AG04450 (cell line): ENCODE measurements at places on chromosomes 7 and 10. TPM values are rescaled to one million over a fixed set of nuclear protein-coding genes. Genes with fewer than 3 reads are reported as not detected.

ZPBP gene
- not detected in 2 replicates for polyA plus RNA-seq

PNLIP gene
- polyA plus RNA-seq, result not detected in 2 replicates

CALML3 gene
- not detected in 2 replicates for polyA plus RNA-seq

PRSS37 gene
- polyA plus RNA-seq, result not detected in 2 replicates

AKR1E2 gene
- polyA plus RNA-seq, result 1.3 and 1.4 TPM in 2 replicates

GRCh38 chr7:159033956-159034355, 110.7 kb downstream of the VIPR2 start:
- no peak for DNase-seq

DNA sequence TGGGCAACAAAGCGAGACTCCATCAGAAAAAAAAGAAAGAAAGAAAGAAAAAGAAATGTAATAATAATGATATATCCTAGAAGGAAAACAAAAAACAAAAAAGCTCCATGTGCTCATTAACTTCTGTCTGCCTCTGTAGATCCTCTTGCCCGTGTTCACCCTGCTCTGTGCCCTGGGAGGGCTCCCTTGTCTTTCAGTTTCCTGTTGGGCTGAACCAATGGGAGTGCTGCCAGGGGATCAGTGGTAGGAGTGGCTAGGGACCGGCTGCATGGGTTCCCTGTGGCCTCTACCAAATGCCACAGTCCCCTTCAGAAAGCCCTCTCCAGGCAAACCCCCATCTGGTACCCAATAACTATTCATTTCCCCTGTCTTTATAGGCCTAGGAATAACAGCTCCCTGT, 51.8 kb upstream of the PARD3 start:
- no peak for DNase-seq

DNA sequence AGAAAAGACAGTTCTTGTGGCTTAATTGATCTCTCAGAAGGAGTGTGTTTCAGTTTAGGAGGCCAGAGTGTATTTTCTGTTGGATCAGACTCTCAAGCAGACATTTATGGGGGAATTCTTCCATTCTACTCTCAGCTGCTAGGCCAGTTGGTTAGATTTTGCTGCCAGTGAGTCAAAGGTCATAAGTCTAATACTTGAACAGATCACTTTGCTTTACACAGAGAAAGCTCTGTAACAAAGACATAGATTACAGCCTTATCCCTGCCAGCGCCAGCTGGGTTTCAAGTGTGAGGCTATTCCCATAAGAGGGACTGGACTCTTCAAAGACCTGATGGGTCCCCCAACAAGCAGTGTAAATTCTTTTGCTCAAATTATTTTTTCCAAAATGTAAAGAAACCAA, 145.6 kb upstream of the SEMA3C start:
- DNase-seq, result no peak

DNA sequence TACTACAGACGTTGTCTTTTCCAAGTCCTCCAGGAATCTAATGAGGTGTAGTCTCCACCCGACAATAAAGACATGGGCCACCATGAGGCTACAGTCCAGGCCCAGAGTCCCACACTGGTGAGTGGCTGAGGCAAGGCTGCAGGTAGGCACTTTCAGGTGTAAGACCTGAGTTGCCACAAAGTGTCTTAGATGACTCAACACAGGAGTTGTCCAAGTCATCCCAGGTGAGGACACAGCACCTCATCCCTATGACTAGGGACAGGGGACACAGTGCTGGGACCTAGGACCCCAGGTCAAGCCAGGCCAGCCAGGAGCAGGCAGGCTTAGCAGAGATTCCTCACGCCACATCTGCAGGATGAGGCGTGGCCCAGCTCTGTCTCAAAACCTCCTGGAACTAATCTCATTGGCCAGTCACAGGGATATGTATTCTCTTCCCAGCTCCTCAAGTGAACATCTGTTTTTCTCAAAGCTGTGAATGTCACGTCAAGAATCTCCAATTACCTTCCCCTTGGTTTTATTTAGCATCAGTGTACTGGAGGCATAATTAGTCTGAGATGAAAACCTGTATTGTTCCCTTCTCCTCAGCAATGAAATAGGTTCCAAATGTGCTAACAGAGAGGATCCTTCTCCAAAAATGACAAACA, 254.6 kb downstream of the GRID1 start:
- DNase-seq, result no peak

DNA sequence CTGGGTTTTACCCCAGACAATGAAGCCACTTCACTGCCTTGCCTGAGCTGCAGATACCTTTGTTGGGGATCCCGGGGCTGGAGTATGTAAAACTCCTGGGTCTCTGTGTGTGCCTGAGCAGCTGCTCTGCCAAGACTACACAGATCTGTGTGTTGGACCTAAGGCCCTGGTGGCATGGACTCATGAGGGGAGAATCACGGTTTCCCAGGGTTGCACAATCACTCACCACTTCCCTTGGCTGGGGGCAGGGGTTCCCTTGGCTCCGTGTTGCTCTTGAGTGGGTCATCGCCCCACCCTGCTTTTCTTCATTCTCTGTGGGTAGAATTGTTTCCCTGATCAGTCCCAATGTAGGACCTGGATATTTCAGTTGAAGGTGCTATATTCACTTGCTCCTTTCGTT, 13.9 kb upstream of the TBATA start:
- DNase-seq, result no peak

- DNase-seq, result no peak
These were observed 47.1 kb downstream of the SLC35G1 start for GRCh38 chr10:93940881-93941280.

GRCh38 chr7:31284106-31284505, 56.4 kb downstream of the NEUROD6 start:
- DNase-seq, result no peak

DNA sequence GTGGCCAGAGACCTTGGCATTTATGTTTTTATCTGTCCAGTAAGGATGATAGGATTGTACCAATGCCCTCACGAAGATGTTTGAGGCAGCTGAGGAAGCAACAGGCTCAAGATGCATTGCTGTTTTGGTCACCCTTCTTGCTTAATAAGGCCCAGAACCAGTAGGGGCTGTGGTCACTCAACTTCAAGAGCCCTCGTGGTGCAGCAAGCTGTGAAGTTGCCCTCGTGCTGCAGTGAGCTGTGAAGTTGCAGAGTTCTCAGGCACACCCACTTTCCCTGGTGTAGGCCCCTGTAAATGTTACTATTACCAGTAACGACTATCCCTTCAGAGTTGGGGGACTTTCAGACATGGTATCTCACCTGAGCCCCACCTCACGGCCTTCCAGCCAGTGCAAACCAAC, 207.6 kb upstream of the LYZL1 start:
- no peak for DNase-seq

GRCh38 chr7:7922684-7923385, 45.8 kb upstream of the GLCCI1 start:
- DNase-seq, result no peak

DNA sequence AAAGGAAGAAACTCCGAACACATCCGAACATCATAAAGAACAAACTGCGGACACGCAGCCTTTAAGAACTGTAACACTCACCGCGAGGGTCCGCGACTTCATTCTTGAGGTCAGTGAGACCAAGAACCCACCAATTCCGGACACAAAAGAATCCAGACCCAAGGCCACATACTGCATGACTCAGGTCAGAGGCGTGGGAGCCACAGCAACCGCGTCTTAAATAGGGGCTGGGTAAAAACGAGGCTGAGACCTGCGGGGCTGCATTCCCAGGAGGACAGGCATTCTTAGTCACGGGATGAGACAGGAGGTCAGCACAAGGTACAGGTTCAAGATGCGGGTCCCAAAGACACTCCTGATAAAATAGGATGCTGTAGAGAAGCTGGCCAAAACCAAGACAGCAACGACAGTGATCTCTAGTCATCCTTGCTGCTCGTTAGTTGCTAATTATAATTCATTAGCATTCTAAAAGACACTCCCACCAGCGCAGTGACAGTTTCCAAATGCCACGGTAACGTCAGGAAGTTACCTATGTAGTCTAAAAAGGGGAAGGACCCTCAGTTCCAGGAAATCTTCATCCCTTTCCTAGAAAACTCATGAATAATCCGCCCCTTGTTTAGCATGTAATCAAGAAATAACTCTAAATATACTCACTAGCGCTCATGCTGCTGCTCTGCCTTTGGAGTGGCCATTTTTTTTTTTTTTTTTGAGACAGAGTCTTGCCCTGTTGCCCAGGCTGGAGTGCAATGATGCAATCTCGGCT, 19.3 kb downstream of the AP5Z1 start:
- no peak for DNase-seq

DNA sequence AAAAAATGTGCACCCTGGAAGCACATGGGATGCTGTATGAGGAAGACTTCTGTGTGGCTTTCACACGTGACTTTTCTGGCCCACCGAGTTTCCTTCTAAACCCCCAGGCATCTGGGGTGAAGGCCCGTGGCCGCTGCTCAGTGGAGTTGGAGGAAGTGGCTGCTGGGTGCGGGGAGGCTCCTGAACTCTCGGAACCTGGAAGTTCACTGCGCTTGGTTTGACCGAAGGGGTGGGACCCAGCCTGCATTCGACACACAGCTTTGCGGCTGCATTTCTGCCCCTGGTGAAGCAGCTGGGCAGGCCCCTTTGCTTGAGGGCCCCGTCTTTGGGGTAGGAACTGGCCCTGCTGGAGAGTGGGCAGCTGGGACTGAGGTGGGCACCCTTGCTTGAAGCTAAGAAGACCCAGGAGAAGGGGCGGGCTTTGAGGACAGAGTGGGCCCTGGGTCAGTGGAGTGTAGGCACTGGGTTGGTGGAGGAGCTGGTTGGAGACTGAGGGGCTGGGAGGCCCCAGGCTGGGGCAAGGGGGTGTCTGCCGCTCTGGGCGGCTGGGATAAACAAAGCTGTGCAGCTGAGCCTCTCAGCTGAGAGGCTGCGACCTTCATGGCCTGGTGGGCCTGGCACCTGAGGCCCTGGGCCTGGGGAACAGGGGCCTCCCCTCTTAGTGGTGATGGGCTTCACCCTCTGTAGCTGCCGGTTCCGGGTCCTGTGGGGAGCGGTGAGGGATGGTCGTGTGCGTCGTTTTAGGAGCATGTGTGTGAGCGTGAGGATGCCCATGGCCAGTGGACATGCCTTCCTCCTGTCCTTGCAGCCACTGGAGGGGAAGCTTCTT, 78.0 kb downstream of the INPP5A start:
- DNase-seq, result no peak

- DNase-seq, result peak; percentile 63
These were observed 145.7 kb downstream of the REEP3 start for GRCh38 chr10:63666836-63667383.

DNA sequence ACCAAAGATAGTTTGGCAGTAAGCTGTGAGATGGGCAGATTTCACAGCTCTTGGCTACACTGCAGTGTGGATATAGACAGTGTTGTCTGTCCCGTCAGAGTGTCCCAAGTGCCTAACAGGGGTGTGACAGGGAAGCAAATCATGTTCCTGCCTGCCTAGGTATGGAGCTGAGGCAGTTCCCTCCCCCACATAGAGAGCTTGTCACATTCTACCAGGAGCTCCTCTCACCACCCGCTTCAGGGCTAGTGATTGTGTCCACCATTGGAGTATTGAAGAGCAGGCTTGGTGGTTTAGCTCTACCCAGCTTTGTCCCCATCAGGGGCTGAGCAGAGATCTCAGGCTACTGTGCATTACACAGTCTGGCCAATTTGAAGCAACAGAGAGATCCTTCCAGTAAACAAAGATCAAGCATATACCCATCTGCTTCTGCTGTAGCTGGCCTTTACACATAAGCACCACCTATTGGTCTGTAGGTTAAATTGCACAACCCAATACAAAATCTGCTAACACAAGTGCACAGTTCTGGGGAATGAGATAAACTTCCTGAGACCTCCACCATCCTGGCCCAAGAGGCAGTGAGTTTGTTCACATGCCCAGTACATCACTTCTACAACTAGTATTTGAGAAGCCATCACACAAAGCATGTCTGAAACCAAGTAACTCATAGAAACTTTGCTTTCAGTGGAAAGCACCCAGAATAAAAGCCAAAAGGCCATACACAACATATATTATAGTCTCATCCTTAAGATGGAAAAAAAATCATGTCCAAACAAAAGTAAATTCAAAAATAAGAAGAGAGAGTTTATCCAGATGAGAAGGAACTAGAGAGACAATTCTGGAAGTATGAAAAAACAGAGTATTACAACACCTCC, 67.3 kb downstream of the GLCCI1 start:
- DNase-seq, result peak; percentile 20

DNA sequence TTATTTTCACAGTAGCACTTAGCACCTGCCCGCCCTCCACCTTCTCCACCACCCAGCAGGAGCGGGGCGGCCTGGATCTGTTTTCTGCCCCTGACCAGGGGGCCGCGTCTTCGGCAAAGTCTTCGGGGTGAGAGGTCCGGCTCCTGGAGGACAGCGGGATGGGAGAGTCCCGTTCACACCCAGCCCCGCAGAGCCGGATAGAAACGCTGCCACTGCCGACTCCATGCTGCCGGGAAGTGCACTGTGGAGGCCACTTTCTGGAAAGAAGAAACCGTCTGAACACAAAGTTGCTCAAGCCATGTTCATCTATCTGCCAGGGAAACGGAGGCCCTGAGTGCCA, 14.5 kb upstream of the ZNF273 start:
- no peak for DNase-seq

DNA sequence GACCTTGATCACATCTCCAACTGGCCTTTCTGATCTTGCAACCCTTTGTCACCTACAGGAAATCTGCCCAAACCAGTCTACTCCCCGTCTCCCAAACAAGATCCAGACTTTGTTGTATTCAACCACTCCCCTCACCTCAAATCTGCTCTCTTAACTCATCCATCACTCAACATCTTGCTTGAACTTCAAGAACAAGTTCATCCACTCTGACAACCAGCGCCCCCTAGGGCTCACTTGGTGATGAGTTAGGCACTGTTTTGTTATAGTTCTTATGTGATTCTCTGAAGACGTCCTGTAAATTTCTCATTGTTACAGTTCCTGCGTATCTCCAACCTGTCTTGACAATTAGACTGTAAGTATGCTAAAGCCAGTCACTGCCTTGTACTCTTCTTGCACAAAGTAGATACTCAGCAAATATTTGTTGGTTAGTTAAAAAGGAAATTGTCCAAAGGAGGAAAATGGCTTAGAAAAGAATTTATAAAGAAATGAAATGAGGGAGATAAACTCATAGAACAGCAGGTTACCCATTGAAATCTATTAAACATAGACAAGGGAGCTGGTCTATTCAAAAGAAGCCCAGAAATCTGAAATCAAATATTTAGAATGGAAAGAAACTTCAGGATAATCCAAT, 5.3 kb downstream of the FRMD4A start:
- no peak for DNase-seq

GRCh38 chr10:45180507-45180906, 134.9 kb downstream of the OR13A1 start:
- DNase-seq, result no peak

GRCh38 chr10:117546581-117547015, 4.1 kb downstream of the EMX2 start:
- DNase-seq, result no peak

- DNase-seq, result no peak
These were observed 66.9 kb downstream of the GATA3 start for GRCh38 chr10:8121201-8121890.

GRCh38 chr10:32055478-32056135, 618 bp downstream of the KIF5B start:
- DNase-seq, result no peak

- no peak for DNase-seq
These were observed 131.8 kb upstream of the PALS2 start for GRCh38 chr7:24441314-24442027.
